ENCODE measurements at places on chromosomes 12 and 14. TPM values are rescaled to one million over a fixed set of nuclear protein-coding genes. Genes with fewer than 3 reads are reported as not detected.

DNA sequence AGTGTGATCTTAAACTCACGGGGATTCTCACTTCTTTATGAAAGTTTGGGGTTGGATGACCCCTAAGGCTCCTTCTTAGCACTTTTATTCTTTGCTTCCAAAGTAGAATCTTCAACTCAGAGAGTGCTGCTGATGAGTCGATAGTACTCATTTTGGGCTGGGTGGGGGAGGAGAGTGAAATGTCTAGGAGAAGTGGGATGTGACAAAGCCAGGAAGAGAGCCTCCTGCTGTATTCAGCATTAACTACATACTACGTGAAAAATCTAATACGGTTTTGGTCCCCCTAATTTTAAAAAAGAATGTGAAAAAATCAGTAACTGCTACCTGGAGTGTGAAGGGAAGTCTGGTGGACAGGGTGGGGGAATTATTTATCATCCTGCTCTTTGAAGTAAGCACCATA, 148.3 kb downstream of the SAMD4A start:
- no peaks in the 10 kb centered on the region for H3K27me3 ChIP-seq
- no peak overlapping the region for H3K27ac ChIP-seq
- DNase-seq = no peak
- 0 out of 2 replicates have a peak, but pooled peaks cover 16% of the 10 kb centered on the region for H3K4me1 ChIP-seq
- no peak overlapping the region for H3K4me3 ChIP-seq
- H3K36me3 ChIP-seq = no peaks in the 10 kb centered on the region

DNA sequence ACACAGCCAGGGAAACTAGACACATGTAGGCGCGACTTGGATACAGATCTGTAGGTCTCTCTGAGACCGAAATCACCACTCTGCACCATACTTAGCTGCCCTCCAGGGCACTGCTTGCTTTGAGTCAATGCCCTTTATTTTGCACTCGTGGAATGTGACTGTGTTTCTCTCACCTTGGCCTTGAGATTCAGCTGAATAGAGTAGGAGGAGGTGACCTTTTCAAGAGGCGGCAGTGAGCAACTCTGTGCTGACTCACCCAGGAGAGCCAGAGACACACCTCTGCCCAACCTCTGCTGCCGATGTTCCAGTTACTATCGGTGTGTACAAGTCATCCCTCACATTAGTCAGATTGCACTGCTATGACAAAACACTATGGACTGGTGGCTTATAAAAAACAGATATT, 583.4 kb downstream of the VRK1 start:
- H3K4me3 ChIP-seq = no peak overlapping the region
- no peaks in the 10 kb centered on the region for H3K27me3 ChIP-seq
- H3K4me1 ChIP-seq = no peaks in the 10 kb centered on the region

DNA sequence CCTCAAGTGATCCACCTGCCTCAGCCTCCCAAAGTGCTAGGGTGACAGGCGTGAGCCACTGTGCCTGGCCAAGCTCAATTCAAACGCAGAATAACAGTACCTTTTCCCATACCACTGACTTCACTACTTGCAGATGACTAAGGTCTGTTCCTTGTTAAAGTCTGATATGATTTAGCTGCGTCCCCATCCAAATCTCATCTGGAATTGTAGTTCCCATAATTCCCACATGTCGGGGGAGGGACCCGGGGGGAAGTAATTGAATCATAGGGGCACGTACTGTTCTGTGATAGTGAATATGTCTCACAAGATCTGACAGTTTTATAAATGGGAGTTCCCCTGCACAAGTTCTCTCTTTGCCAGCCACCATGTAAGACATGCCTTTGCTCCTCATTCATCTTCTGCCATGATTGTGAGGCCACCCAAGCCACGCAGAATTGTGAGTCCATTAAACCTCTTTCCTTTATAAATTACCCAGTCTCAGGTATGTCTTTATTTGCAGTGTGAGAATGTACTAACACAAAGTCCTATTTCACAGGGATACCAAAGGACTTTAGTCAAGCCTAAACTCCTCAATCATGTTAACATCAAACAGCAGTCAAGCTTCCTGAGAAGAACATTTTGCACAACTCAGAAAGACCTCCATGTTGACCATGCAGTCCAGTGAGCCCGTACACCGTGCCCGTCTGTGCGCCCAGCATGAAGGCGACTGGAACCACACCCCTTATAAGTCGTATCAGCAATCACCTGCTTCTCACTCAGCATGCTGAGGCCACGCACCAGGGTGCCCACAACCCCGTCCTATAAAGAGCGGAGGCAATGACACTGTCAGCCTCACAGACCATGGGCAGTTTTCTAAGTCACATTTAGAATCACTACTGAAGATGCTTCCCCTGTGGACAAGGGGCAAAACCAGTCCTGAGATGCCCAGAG, 36.9 kb downstream of the FOXN3 start:
- H3K4me1 ChIP-seq = peaks cover 3% of the 10 kb centered on the region
- no peaks in the 10 kb centered on the region for H3K36me3 ChIP-seq
- no peak overlapping the region for H3K27ac ChIP-seq
- no peak for DNase-seq

The SLC22A17 gene
- 20.6 TPM for polyA plus RNA-seq

- DNase-seq = peak; percentile 91
- no peaks in the 10 kb centered on the region for H3K27me3 ChIP-seq
- H3K4me1 ChIP-seq = peaks cover 13% of the 10 kb centered on the region
- H3K27ac ChIP-seq = peak within 1 kb of the TSS; percentile 93
- peaks cover 23% of the 10 kb centered on the region for H3K36me3 ChIP-seq
Measured at GRCh38 chr14:23306412-23307145, at the start of gene BCL2L2. Gene BCL2L2, plus strand, starts transcription at chr14:23306833. Its CDS starts 935 bp downstream, at chr14:23307768.

GRCh38 chr14:36579001-36579555, 3.3 kb downstream of the NKX2-8 start:
- no peak overlapping the region for H3K27ac ChIP-seq
- no peak overlapping the region for H3K4me3 ChIP-seq
- peaks cover 73% of the 10 kb centered on the region for H3K27me3 ChIP-seq
- no peaks in the 10 kb centered on the region for H3K36me3 ChIP-seq
- DNase-seq = no peak
- H3K4me1 ChIP-seq = no peaks in the 10 kb centered on the region

Data from SK-N-SH (cell line).